ENCODE measurements at places on chromosomes 16 and 17. TPM values are rescaled to one million over a fixed set of nuclear protein-coding genes. Genes with fewer than 3 reads are reported as not detected.

GRCh38 chr17:45849536-45849990, 4.9 kb downstream of the SPPL2C start:
- DNase-seq = no peak

Gene STAT5B
- total RNA-seq = 39.4 TPM

DNA sequence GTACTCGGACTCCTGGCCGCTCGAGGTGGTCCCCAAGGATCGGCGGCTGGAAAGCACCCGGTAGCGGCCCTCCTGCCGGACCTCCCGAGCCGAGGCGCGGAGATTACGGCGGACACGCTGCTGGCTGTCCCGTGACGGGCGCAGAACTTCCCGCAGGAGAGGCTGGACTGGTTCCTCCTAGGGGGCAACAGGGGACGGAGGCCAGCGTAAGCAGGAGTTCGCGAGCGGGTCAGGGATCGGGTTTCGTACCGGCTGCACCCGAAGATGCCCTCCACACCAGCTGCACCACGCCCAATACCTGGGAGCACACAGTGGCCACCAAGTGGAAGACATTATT, 341 bp downstream of the SLC7A6OS start:
- peak; percentile 66 for DNase-seq

- DNase-seq = no peak
Observed at GRCh38 chr16:19127205-19127604, 13.4 kb downstream of the ITPRIPL2 start.

Gene CTRB2
- not detected for total RNA-seq

DNA sequence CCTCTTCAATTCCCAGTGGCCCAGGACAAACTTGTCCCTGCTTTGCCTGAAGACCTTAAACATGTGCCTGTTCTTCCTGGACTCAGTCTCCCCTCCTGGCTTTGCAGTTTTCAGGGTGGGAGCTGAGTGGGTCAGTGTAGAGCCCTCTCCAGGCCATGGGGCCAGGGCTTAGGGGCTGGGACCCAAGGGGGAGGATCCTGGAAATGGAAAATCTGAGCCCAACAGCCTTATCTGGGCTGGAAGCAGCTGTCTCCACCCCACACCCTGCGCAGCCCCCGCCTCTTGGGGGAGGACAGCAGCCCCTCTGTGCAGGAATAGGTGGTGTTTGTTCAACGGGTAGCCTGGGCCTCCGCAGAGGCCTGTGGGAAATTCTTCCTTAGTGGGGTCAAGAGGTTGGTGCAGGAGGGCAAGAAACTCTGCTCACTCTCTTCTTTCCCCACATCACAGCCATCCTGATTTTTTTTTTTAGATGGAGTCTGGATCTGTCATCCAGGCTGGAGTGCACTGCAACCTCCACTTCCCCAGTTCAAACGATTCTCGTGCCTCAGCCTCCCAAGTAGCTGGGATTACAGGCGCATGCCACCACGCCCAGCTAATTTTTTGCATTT, 6.8 kb upstream of the SMTNL2 start:
- peak; percentile 73 for DNase-seq

DNA sequence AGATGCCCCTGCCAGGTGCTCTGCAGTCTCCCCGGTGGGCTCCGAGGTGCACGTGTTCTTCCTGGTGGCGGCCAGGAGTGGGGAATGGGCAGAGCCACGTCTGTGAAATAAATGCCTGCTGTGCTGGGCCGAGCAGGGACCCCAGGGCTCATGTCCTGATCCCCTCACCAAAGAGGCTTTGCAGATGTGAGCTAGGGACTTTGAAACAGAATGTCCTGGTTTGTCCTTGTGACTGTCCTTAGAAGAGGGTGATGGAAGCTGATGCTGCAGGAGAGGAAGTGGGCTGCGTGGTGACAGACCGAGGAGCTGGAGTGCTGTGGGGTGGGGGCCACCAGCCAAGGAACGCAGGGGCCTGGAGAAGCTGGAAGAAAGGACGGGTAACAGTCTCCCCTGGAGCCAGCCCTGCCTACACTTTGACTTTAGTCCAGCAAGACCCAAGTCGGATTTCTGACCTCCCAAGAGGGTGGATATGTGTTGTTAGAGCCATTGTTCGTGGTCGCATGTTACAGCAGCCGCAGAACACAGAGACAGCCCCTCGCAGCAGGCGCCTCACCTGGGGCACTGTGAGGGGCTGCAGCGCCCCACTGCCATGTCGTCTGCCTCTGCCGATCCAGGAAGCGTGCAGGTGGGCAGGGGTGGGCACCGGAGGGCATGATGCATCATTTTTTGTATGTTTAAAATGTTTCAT, 217.9 kb upstream of the CIBAR2 start:
- DNase-seq = no peak

DNA sequence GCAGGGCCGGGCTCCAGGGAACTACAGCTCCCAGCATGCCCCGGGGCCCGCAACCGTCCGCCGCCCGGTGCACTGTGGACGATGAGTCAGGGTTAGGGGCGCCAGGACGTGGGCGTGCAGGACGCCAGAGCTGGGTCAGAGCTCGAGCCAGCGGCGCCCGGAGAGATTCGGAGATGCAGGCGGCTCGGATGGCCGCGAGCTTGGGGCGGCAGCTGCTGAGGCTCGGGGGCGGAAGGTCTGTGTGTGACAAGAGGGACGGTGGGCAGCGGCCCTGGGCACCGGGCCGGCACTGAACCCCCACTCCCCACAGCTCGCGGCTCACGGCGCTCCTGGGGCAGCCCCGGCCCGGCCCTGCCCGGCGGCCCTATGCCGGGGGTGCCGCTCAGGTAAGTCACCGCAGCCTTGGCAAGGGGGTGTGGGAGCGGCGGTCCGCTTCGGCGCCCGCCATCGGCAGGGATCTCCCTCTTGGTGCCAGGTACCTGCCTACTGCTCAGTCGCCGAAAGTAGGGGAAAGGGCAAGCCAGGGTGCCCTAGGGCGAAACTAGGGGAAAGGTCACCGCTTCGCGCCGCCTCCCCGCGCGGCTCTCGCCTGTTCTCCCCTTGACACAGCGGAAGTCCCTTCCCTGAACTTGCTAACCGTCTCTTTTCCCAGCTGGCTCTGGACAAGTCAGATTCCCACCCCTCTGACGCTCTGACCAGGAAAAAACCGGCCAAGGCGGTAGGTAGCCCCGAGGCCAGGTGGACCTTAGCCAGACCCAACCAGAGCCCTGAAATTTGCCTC, at the start of the genes ACADVL and DLG4:
Gene ACADVL (plus strand): TSS at position 127 of the 781 bp plus-strand sequence. CDS start 47 bp downstream, at position 174.
Gene DLG4 (minus strand): TSS at position 25 of the 781 bp plus-strand sequence.
- peak; percentile 97 for DNase-seq

Measured in right cardiac atrium (tissue), 5 donors.